ENCODE measurements at places on chromosomes 2 and 18. TPM values are rescaled to one million over a fixed set of nuclear protein-coding genes. Genes with fewer than 3 reads are reported as not detected.

Gene HAUS1
- 12.9 TPM for total RNA-seq

Gene KLHL41
- total RNA-seq: 1.2 TPM

Gene MEP1B
- total RNA-seq: not detected

Gene MDH1B
- total RNA-seq: not detected

Gene PGAP1
- total RNA-seq: 38.2 TPM
